ENCODE measurements at places on chromosomes 11 and 22. TPM values are rescaled to one million over a fixed set of nuclear protein-coding genes. Genes with fewer than 3 reads are reported as not detected.

The DYNC2H1 gene
- total RNA-seq = 6.7 TPM

The IFTAP gene
- total RNA-seq = 14.8 TPM

The PRG3 gene
- total RNA-seq = not detected

The CARNS1 gene
- total RNA-seq = 0.14 TPM

The HOATZ gene
- total RNA-seq = not detected

The CYP2D6 gene
- 0.61 TPM for total RNA-seq
